ENCODE measurements at places on chromosomes 4 and X. TPM values are rescaled to one million over a fixed set of nuclear protein-coding genes. Genes with fewer than 3 reads are reported as not detected.

Gene DCLK2
- 2.5 TPM for polyA plus RNA-seq

Gene FAM47E
- 1.4 TPM for polyA plus RNA-seq

Gene SUPT20HL1
- not detected for polyA plus RNA-seq

Gene TMEM35A
- 0.11 TPM for polyA plus RNA-seq

Gene FGD1
- 1.5 TPM for polyA plus RNA-seq

Gene IGBP1
- 48.4 TPM for polyA plus RNA-seq

Gene ZAR1
- polyA plus RNA-seq: not detected

Gene MED12
- 5.2 TPM for polyA plus RNA-seq

Gene TLR6
- 10.3 TPM for polyA plus RNA-seq

Gene TMPRSS11D
- polyA plus RNA-seq: not detected

Gene TMEM31
- polyA plus RNA-seq: not detected

Gene MPP1
- 45.9 TPM for polyA plus RNA-seq

Gene CLNK
- polyA plus RNA-seq: 0.57 TPM

Measured in spleen (tissue), 13 donors.